Common myeloid progenitor, CD34-positive (primary cell): ENCODE measurements at places on chromosomes 4 and X.
A peak's percentile ranks its signal among the peaks of the same experiment; 100 is the strongest.

GRCh38 chrX:134452596-134452995, 7.4 kb upstream of the HPRT1 start:
- H3K27me3 ChIP-seq = no peaks in the 10 kb centered on the region
- DNase-seq = no peak
- H3K4me1 ChIP-seq = peaks cover 6% of the 10 kb centered on the region
- H3K4me3 ChIP-seq = no peak overlapping the region

DNA sequence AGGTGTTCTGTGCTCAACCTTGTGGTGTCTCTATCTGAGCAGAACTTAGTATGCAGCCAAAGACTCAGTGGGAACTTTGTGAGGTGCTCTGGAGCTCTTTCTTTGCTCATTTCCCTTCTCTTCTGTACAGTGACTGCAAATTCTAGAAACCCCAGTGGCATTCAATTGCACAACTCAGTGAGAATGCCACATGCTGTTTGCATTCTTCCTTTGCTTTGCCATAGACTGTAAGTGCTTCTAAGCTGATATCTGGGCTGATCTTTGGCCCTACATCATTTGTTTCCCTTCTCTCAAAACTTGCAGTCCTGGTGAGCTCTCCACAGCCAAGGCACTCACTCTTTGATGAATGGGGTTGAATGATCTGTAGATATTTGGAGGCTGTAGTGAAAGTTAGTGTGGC, 7.0 kb downstream of the PNMA3 start:
- no peak overlapping the region for H3K4me3 ChIP-seq
- H3K27ac ChIP-seq = no peak overlapping the region
- peaks cover 11% of the 10 kb centered on the region for H3K27me3 ChIP-seq
- DNase-seq = no peak

DNA sequence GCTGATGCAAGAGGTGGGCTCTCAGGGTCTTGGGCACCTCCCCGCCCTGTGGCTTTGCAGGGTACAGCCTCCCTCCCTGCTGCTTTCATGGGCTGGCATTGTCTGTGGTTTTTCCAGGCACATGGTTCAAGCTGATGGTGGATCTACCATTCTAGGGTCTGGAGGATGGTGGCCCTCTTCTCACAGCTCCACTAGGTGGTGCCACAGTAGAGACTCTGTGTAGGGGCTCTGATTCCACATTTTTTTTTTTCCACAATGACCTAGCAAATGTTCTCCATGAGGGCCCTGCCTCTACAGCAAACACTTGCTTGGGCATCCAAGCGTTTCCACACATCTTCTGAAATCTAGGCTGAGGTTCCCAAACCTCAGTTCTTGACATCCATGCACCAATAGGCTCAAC, 657.9 kb upstream of the CT83 start:
- DNase-seq = no peak
- H3K27me3 ChIP-seq = no peaks in the 10 kb centered on the region
- H3K36me3 ChIP-seq = no peaks in the 10 kb centered on the region
- no peaks in the 10 kb centered on the region for H3K4me1 ChIP-seq

DNA sequence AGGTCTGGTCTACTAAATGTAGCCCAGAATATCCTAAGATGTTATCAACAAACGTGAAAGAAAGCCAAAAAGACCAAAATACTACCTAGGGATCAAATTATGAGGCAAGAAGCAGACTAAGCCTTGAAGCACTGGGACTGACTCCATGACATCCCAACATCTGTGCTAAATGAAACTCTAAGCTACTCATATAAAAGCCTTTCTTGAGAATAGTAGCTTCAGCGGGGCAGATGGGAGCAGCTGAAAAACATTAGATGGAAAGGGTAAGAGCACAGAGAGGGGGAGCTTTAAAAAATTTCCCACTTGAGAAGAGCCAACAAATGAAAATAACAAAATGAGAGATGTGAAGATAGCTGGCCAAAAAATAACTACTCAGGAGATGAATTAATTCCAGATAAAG, 81.7 kb downstream of the MAD2L1 start:
- H3K27ac ChIP-seq = no peak overlapping the region
- H3K4me1 ChIP-seq = no peaks in the 10 kb centered on the region
- no peaks in the 10 kb centered on the region for H3K36me3 ChIP-seq
- no peak for DNase-seq
- no peaks in the 10 kb centered on the region for H3K27me3 ChIP-seq

- no peak overlapping the region for H3K4me3 ChIP-seq
- H3K4me1 ChIP-seq = no peaks in the 10 kb centered on the region
- no peaks in the 10 kb centered on the region for H3K36me3 ChIP-seq
- H3K27me3 ChIP-seq = no peaks in the 10 kb centered on the region
- H3K27ac ChIP-seq = no peak overlapping the region
Measured at GRCh38 chrX:10239611-10240064, 82.9 kb downstream of the CLCN4 start.

GRCh38 chrX:15870310-15870709, 15.7 kb upstream of the AP1S2 start:
- H3K36me3 ChIP-seq = no peaks in the 10 kb centered on the region
- H3K27ac ChIP-seq = no peak overlapping the region
- H3K4me3 ChIP-seq = no peak overlapping the region
- H3K27me3 ChIP-seq = peaks cover 17% of the 10 kb centered on the region

GRCh38 chr4:2558301-2558700, 21.9 kb downstream of the FAM193A start:
- H3K27me3 ChIP-seq = no peaks in the 10 kb centered on the region
- no peak for DNase-seq
- H3K36me3 ChIP-seq = peaks cover 6% of the 10 kb centered on the region
- H3K27ac ChIP-seq = no peak overlapping the region
- H3K4me1 ChIP-seq = peaks cover 2% of the 10 kb centered on the region

DNA sequence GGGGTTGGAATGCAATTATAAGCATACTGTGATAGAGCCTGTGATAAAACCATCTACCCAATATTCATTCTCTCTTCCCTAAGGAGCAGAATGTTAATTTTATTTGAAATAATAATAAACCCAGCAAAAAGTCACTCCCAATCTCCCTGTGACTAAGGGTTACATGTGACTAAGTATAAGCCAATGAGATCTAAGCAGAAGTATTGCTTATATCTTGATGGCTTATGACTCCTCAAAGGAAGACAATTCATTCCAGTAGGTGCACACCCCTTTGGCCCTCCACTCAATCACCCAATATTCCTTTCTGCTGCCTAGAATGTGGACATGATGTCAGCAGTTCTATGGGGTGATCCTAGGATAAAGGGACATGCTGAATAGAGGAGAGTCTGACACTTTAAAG, 224.6 kb downstream of the ADAMTS3 start:
- H3K36me3 ChIP-seq = no peaks in the 10 kb centered on the region
- no peaks in the 10 kb centered on the region for H3K27me3 ChIP-seq
- DNase-seq = no peak
- H3K4me1 ChIP-seq = no peaks in the 10 kb centered on the region

GRCh38 chr4:184329659-184330400, 112.2 kb upstream of the ENPP6 start:
- H3K36me3 ChIP-seq = no peaks in the 10 kb centered on the region
- peak; percentile 48 for DNase-seq
- peaks cover 27% of the 10 kb centered on the region for H3K4me1 ChIP-seq
- H3K4me3 ChIP-seq = no peak overlapping the region

DNA sequence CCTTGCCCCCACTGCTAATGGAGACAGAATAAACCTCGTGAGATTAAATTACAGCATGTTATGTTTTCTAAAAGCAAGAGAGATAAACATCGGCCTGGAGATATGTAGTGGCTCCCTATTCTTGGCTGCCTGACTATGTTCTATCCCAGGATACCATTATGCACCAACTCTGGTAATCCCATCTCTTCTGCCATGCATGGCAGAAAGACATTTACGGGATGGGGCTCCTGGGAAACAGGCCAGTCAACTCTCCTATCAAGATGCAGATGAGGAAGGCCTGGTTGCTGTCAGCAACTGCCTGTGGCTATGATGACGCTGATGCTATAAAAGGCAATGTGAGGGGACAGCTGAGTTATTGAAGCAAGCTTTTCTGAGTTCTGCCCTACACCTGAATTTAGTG, 166.2 kb upstream of the VCX3A start:
- no peak overlapping the region for H3K27ac ChIP-seq
- no peaks in the 10 kb centered on the region for H3K36me3 ChIP-seq
- H3K27me3 ChIP-seq = no peaks in the 10 kb centered on the region
- no peak overlapping the region for H3K4me3 ChIP-seq
- no peaks in the 10 kb centered on the region for H3K4me1 ChIP-seq
- no peak for DNase-seq

- H3K36me3 ChIP-seq = no peaks in the 10 kb centered on the region
- no peak overlapping the region for H3K4me3 ChIP-seq
- peaks cover 9% of the 10 kb centered on the region for H3K27me3 ChIP-seq
- H3K4me1 ChIP-seq = peaks cover 7% of the 10 kb centered on the region
- H3K27ac ChIP-seq = no peak overlapping the region
Measured at GRCh38 chr4:41748074-41748570, 403 bp downstream of the PHOX2B start.

DNA sequence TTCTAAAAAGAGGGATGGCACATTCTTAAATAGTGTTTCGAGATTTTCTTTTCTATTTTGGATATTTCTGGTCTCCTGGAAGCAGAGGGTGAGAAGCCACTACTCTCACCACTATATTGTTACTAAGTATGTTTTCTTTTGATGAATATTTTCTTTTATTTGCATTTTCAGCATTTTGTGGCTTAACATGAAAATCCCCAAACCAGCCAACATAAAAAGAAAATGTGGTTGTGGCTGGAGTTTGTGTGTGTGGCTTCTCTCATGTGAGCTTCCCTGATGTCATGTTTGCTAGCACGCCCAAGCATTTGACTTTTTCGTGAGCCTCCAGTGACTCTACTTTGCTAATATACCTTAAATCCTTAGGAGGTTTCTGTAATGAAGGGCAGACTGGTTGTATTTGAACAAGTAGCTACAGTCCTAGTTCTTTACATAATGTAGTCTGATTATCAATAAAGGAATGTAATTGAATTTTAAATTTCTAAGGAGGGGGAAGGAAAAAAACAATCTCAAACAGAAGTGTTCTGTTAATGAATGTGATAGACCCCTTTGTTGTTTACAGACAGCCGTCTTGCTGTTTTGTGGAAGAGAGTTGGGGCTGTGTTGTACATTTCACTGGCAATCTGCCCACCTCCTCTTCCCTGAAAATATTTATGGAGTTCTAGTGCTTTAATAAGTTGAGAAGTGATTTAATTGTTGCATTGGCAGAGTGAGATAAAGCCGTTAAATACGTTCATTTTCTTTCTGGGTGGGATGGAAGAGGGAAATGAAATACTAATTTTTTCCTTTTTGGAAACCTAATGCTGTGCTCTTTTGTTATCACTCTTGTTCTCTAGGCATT, 114.6 kb downstream of the ARHGAP10 start:
- peaks cover 7% of the 10 kb centered on the region for H3K36me3 ChIP-seq
- DNase-seq = no peak

GRCh38 chr4:149766135-149766534, 49.5 kb downstream of the IQCM start:
- no peaks in the 10 kb centered on the region for H3K4me1 ChIP-seq
- H3K36me3 ChIP-seq = no peaks in the 10 kb centered on the region
- no peak overlapping the region for H3K4me3 ChIP-seq
- H3K27me3 ChIP-seq = no peaks in the 10 kb centered on the region
- DNase-seq = no peak

- H3K4me1 ChIP-seq = no peaks in the 10 kb centered on the region
- peaks cover 21% of the 10 kb centered on the region for H3K27me3 ChIP-seq
- peak; percentile 61 for DNase-seq
- no peak overlapping the region for H3K27ac ChIP-seq
Measured at GRCh38 chr4:184168406-184169019, 49.2 kb downstream of the ENPP6 start.

GRCh38 chr4:51932684-51933083, 87.5 kb downstream of the LRRC66 start:
- H3K27ac ChIP-seq = no peak overlapping the region
- DNase-seq = no peak
- H3K4me3 ChIP-seq = no peak overlapping the region
- H3K36me3 ChIP-seq = no peaks in the 10 kb centered on the region

DNA sequence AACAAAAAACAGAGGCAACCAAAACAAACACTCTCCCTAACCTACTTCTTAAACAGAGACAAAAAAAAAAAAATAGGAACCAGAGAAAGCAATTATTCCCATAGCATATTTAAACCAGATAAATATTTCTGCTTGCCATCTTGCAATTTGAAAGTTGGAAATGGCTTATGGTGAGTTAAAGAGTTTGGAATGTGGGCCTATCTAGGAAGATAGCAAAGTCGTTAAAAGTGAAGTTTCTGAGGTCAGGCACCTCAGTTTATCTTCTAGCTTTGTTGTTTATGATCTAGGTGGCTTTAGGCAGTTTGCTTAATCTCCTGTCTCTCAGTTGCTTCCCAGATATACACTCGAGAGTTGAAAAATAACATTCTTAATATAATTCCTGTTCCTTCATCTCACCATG, 284.2 kb downstream of the KCNIP4 start:
- no peak overlapping the region for H3K27ac ChIP-seq
- no peak overlapping the region for H3K4me3 ChIP-seq
- H3K4me1 ChIP-seq = no peaks in the 10 kb centered on the region
- no peak for DNase-seq

DNA sequence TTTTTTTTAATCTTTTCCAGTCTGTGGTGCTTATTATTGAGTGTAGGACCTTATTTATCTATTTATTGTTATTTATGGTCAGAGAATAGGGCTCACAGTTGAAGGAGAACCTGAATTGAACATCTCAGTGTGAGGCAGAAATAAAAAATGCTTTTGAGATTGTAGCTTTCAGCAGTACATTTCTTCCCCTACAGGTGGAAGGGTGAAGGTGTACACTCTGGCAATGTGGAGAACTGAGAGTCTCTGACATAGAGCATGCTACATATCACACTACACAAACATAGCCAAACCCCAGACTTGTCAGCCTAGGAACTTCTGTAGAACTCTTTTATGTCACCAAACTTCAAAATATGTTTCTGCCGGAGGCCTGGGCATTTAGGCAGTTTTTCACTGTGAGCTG, 140.2 kb downstream of the STIM2 start:
- H3K4me1 ChIP-seq = peaks cover 4% of the 10 kb centered on the region
- DNase-seq = peak; percentile 15
- H3K27ac ChIP-seq = no peak overlapping the region
- no peaks in the 10 kb centered on the region for H3K27me3 ChIP-seq
- no peak overlapping the region for H3K4me3 ChIP-seq

GRCh38 chr4:170008371-170008770, 17.8 kb downstream of the MFAP3L start:
- peak overlapping the region; percentile 35 for H3K4me3 ChIP-seq
- peak; percentile 40 for DNase-seq
- H3K27me3 ChIP-seq = no peaks in the 10 kb centered on the region
- peaks cover 22% of the 10 kb centered on the region for H3K4me1 ChIP-seq
- no peaks in the 10 kb centered on the region for H3K36me3 ChIP-seq
- H3K27ac ChIP-seq = no peak overlapping the region

DNA sequence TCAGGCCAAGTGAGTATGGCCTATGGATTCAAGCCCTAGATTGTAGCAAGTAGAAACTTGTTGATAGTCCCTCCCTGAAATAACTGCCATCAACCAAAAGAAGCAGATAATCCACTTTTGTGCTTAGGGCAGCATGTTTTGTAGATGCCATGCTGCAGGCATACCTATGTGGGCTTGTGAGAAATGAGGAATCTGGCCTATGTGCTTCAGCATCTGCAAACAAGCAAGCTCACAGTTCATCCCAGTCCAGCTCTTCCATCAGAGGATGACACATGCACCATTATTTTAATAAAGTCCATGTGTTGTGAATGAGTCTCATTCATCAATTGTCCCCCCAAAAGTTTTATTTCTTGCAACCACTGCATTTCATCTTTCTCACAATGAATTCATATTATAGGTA, 421.9 kb upstream of the DIPK2B start:
- H3K27me3 ChIP-seq = no peaks in the 10 kb centered on the region
- H3K4me1 ChIP-seq = no peaks in the 10 kb centered on the region
- no peaks in the 10 kb centered on the region for H3K36me3 ChIP-seq
- H3K27ac ChIP-seq = no peak overlapping the region
